ENCODE measurements at places on chromosomes 12 and 14.
A peak's percentile ranks its signal among the peaks of the same experiment; 100 is the strongest.

GRCh38 chr12:124433147-124433874 is 134.1 kb downstream of the NCOR2 start:
- no peak for DNase-seq

DNA sequence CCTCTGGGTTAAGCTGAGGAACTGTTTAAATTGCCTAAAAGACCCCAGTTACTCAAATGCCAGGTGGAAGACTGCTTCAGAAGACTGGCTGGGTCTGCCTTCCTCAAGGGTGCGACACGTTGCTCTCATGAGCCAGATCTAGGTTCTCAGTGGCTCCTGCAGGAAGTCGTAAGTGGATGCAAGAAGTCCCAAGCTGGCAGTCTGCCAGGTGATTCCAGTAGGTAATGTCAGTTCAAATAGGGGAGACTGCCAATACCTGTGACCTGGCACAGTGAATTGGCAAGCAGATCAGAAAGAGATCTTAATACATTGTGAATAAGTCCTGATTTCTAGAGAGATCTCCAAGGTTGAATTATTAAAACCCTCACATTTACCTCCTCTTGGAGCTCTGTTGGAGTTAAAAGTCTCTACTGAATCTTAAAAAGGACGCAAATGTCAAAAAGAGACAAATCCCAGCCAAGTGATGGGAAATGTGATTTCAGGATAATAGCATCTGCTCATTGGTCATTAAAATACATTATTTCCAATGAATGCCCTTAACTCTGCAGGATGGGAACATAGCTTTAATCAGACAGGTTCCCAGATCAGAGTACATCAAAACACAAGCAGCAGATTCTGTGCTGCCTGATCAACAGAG is 98.8 kb upstream of the FRMD6 start:
- peak; percentile 53 for DNase-seq

DNA sequence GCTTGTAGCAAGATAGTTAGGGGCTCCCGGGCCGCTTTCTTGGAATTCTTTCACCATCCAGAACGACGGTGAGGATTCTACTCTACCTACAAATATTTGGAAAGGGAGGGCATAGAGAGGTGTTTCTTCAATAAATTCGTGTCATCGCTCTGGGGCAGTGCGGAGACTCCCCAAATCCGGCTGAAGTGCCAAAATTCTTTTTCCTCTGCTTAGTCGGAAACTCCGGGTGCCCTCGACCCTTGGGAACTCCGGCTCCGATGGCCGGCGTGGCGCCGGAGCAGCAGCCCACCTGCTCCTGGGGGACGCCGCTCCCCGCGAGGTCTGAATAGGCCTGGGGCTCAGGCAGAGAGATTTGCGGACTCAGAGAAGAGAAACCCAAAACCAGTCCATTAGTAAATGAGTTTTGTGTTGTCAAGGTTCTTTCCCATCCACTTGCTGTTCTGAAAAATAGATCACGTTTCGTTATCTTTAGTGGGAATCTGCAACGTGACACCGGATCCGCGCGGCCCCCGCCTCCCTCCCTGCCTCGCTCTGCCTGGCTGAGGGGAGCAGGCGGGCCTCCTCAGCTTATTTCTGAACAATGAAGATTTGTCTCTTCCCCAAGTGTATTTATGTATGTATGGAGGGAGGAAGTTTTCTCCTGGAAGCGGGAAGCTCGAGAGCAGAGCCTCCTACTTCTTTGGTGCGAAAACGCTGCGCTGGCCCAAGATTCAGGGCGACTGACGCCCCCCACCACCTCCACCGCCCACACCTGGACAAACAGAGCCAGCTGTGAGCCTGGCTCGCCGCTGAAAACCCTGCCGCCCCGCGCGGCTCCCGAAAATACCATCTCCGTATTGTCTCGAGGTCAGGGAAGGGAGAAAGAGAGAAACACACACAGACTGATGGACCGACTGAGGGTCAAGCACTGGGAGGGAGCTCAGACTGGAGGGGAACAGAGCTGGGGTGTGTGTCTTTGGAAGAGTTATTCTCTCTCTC is 3.7 kb upstream of the SIX1 start:
- peak; percentile 39 for DNase-seq

- no peak for DNase-seq
Measured at GRCh38 chr12:127650626-127651025, 616.3 kb upstream of the TMEM132C start.

GRCh38 chr12:97767347-97767746 is 304.7 kb downstream of the RMST start:
- no peak for DNase-seq

GRCh38 chr12:65997056-65997455 is 133.5 kb downstream of the LLPH start:
- DNase-seq, result no peak

DNA sequence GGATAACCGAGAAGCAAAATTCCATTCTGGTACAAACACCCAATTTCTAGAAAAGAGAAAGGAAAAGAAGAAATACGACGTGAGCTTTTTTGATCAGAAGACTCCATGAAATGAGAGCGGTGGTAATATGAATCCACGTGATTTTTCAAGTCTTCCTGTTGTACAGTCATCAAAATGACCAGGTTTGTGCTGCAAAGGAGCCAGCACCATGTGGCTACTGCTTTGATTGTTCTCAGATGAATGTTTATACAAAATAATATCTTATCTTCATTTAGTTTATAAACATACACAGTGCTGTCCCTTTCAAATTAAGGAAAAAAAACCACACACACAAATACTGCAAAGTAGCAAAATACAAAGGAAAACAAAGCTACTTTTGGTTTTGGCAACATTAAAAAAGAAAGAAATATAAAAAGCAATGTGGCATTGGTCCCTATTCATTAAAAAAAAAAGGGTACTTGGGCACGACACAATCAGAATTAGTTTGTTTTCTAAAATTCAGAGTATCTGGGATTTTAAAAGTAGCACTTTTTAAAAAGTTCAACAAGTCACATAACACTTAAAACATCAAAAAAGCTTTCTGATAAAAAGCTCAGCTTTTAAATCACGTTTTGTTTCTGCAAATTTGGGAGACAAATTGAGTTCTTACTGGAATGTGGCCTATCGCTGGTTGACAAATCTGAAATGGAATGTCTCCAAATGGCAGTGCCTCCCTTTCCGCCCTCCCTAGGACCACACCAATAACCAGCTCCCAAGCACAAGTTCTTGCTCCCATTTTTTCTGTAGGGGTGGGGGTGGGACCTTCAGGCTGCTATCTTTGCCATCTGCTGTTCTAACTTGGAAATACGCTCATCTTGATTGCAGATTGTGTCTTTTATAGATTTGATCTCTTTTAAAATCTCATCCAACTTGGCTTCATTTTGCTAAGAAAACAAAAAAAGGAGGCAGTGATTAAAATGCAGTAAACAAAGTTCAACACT is 13.2 kb upstream of the SELPLG start:
- no peak for DNase-seq

DNA sequence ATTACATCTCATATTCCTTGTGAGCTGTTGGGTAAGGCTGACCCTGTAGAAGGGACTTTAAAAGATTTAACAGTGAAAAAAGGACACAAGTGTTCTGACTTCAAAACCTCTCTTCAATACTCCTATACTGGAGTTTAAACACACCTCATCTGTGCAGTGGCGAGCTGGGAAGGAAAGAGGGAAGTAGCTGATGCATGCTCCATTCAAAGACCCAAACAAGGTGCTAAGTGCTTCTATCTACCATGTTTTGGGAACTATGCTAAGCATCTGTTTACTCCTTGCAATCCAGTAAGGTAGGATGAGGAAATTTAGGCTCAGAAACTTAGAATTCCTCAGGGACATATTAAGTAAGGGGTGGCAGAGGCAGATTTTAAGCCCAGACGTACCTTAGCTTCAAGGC is 16.4 kb upstream of the DNM1L start:
- DNase-seq, result no peak

DNA sequence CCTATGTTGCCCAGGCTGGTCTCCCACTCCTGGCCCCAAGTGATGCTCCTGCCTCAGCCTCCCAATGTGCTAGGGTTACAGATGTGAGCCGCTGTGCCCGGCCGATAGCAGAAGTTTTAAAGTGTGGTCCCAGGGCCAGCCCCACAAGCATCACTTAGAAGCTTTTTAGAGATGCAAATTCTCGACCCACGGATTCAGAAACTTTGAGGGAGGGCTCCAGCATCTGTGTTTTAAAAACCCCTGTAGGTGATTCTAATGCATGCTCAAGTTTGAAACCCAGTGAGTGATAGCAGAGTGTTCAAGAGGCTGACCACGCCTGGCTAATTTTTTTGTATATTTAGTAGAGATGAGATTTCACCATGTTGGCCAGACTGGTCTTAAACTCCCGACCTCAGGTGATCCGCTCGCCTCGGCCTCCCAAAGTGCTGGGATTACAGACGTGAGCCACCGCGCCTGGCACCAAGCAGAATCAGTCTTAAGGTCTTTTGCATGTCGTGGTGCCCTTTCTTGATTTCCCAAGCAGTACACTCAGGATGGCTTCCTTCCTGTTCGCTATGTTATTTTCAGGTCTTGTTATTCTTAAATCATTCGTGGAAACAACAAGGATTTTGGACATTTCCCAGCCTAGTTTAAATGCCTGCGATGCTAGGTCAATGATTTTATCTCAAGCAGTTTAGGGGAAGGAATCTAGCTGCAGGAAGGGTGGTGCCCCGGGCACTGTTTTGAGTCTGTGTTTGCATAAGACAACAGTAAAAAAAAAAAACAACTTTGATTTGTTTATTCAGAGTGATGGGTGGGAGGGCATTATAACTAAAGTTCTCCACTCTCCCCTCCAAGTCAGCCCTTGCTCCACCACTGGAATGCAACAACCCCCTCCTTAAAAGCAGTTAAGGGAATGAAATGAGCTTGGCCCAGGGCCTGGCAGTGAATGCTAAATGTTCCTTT is 9.2 kb upstream of the RILPL2 start:
- no peak for DNase-seq

DNA sequence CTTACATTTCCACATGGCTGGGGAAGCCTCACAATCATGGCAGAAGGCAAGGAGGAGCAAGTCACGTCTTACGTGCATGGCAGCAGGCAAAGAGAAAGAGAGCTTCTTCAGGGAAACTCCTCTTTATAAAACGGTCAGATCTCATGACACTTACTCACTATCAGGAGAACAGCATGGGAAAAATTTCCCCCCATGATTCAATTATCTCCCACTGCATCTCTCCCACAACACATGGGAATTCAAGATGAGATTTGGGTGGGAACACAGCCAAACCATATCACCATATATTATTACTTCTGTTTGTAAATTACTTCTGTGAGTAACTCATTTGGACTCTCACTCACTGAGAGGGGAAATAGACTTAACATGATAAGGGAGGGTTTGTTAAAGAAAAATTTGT is 1496.8 kb upstream of the TMEM132C start:
- DNase-seq, result no peak

- DNase-seq, result no peak
Measured at GRCh38 chr14:105117257-105117646, 51.3 kb downstream of the JAG2 start.

- peak; percentile 45 for DNase-seq
Measured at GRCh38 chr14:69153873-69154270, 953 bp upstream of the DCAF5 start.

GRCh38 chr12:105741786-105742566 is 396.8 kb downstream of the NUAK1 start:
- DNase-seq, result no peak

GRCh38 chr12:272942-273341 is 10.3 kb upstream of the SLC6A13 start:
- no peak for DNase-seq

- no peak for DNase-seq
Measured at GRCh38 chr12:11596141-11596540, 53.3 kb upstream of the ETV6 start.

Measured in NCI-H1092 (cell line).